8988T (cell line): ENCODE measurements at places on chromosomes 4 and X.

DNA sequence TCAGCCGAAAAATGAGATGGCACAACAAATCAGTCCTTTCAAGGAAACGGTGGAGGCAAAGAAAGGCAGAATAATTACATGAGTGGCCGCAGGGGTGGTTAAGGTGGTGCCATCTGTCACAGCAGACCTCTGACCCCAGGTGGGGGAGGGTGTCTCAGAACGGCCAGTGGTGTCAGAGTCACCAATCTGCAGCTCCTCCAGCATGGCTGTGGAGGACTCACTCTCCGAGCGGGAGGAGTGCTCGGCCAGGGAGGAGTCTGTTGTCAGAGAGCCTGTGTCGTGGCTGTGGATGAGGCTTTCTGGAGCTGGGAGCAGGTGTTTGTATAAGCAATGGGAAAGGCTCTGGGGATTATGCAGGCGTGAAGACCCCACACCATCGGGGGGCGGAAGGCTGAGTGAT, 130.3 kb upstream of the PDLIM3 start:
- DNase-seq, result no peak

- no peak for DNase-seq
Measured at GRCh38 chr4:83388313-83388676, 53.6 kb upstream of the HPSE start.

DNA sequence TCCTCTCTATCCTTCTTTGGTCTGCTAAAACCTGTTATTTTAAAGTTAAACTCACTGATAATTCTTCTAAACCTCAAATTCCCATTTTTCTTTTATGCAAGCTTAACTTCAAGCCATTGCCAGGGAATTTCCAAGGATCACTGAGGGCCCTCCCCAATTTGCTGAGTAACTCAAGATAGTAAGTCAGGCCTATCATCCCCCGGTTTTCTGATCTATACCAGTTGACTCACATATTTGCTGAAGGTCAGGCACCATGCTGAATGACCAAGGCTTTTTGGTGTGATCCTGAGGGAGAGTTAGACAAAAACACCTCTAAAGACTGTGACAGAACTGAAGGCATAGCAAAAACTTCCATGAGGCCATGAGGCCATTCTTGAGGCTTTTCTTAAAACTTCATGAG, 1301.9 kb downstream of the PCDH7 start:
- DNase-seq, result no peak

DNA sequence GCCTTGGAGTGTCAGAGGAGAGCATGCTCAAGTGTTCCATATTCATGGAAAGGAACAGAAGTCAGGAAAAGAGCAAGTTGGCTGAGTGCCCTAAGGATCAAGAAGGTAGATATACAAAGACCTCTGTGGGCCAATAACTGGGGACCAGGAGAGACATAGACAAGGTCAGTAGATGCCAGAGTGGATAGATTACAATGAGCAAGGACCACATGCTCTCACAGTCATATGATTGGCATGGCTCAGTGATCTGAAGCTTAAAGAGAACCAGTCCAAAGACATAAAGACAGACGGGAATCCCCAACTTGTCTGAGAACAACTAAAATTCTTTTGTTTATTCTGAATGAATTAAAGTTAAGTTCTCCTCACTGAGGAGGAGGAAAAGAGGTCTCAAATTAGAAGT, 289.7 kb downstream of the HS3ST1 start:
- no peak for DNase-seq

DNA sequence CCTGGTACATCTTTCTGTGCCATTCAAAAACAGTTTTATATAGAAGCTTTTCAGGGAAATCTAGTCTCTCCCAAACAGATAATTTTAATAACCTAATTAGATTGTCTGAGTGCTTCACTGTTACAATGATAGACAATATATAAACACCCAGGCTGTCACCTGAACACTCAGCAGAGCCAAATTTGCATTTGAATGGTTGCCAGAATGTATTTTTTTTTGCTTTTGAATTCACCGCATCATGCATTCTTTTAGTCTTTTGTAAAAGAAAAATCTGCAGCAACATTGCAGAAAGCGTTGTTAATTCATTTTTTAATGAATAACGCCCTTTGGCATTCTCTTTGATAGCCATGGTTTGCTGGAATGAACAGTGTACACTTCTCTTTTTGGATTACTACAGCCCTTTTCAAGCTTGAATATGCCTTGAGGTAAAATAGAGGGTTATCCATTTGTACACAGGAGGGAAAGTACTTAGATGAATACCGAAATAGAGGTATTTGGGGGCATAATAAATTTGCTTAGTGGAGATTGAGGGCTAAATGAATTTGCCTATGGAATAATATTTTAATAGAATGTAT, 175.0 kb upstream of the EPHA5 start:
- DNase-seq, result no peak

- DNase-seq, result no peak
Measured at GRCh38 chr4:123299212-123299691, 97.3 kb upstream of the SPRY1 start.

- DNase-seq, result no peak
Measured at GRCh38 chr4:184906480-184907097, 80.8 kb upstream of the ACSL1 start.

DNA sequence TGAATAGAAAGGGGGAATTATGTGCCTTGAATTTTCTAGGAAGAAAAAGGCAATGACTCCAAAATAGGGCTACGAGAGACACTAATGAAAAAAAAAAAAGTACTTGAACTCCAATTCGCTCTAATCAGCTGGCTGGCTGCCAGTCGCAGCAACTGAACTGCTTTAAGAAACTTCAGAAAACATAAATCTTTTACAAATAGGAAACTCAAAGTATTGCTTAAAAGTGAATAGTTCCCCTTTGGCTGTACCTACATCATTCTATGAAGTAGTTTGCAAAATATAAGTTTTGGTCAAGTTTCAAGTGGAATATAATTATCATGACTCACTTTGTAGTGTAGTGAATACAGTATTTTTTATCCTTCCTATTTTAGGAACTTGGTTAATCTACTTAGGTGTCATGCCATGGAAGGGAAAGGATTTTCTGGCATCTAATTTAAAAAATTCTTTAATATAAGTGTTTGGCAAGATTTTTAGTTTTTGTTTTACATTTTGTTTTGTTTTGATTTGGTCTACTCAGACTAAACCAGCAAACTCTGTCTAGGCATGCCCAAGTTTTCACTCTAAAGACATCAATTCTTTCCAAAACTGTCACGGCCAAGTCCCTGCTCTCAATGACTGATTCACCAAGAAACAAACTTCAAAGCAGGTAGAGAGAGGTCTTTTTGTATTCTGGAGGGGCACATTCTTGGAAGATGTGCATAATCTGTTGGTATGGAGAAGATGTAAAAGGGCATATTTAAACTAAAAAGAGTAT, 382.4 kb upstream of the GALNT7 start:
- DNase-seq, result no peak
